ENCODE measurements at places on chromosomes 11 and 22. TPM values are rescaled to one million over a fixed set of nuclear protein-coding genes. Genes with fewer than 3 reads are reported as not detected.

NXPE4 gene
- not detected for polyA plus RNA-seq

DNA sequence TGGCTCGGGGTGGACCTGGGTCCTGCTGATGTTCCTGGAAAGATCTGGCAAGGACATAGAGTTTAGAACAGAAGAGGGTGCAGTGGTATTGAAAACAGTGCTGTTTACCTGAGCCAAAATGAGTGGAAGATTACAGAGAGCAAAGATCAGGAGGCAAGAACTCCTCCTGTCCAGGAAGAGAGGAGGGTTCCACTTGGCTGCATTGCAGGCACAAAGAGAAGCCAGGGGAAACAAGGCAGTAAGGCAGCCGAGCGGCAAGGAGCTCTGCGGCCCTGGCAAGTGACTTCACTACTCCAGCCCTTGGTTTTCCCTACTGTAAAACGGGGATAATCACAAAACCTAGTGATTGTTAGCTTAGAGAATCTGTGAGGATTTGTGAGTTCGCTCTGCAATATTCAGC is 3.7 kb upstream of the PACSIN2 start:
- no peak for DNase-seq

DNA sequence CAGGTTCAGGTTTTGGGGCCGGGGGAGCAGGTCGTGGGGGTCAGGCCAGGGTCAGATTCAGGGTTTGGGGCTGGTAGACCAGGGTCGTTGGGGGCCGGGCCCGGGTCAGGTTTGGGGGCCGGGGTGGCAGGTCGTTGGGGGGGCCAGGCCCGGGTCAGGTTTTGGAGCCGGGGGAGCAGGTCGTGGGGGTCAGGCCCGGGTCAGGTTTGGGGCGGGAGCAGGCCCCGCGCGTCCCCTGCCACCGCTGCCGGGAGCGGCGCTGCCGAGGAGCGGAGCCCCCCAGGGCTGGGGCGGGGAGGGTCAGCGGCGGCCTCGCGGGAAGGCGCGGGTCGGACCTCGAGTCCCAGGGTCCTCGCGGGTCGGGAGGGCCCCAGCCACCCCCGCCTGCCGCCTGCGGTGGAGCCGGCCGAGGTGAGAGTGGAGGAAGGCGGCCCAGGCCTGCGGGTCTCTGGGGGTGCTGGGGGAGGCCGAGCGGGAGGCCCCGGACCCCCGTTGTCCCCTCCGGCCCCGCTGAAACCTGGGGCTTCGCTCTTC is 535 bp downstream of the TRABD start:
- DNase-seq, result no peak

- DNase-seq, result no peak
Observed at GRCh38 chr11:1397146-1397861, 7.6 kb downstream of the BRSK2 start.
